ENCODE measurements at places on chromosomes 11 and 22.
A peak's percentile ranks its signal among the peaks of the same experiment; 100 is the strongest.

- no peak for DNase-seq
These were observed 44.0 kb downstream of the RPUSD4 start for GRCh38 chr11:126167488-126167887.

- DNase-seq: no peak
These were observed 18.7 kb upstream of the JHY start for GRCh38 chr11:122863704-122864326.

DNA sequence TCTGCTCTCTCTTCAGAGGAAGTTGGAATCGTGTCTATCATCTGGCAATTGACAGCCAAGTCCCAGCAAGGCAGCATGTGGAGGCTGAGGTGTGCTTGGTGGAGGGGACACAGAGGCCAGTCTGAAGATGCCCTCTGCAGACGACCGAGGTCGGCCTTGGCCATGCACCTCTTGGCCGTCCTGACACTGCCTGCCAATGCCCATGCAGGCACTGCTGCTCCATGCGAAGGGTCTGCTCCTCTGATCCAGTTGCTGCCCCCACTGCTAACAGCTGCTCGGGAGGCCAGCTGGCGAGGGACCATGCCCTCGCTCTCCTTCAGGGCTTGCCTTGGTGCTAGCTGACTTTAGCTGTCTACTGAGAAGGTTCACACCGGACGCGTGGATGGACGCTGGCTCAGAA lies 527.9 kb downstream of the OPCML start:
- no peak for DNase-seq

DNA sequence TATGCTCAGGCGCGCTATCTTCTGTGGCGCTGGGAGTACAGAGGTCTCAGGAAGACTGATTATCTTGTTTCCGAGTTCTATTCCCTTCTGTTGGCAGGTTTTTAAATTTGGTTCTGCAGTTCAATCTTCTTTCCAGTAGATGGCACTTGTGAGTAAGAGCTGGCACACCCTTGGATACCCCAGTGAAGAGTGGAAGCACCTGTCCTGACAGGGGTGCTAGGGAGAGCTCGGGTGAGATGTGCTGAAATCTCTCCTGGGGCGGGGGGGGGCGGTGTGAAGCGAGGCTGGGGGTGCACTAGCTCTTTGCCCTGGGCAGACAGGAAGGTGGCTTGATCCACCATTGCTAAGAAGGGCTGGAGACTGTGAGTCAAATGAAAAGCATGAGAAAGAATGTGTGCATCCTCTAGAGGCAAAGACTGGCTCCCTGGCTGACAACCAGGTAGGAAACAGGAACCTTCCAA lies 679.9 kb upstream of the CCDC179 start:
- DNase-seq: no peak

DNA sequence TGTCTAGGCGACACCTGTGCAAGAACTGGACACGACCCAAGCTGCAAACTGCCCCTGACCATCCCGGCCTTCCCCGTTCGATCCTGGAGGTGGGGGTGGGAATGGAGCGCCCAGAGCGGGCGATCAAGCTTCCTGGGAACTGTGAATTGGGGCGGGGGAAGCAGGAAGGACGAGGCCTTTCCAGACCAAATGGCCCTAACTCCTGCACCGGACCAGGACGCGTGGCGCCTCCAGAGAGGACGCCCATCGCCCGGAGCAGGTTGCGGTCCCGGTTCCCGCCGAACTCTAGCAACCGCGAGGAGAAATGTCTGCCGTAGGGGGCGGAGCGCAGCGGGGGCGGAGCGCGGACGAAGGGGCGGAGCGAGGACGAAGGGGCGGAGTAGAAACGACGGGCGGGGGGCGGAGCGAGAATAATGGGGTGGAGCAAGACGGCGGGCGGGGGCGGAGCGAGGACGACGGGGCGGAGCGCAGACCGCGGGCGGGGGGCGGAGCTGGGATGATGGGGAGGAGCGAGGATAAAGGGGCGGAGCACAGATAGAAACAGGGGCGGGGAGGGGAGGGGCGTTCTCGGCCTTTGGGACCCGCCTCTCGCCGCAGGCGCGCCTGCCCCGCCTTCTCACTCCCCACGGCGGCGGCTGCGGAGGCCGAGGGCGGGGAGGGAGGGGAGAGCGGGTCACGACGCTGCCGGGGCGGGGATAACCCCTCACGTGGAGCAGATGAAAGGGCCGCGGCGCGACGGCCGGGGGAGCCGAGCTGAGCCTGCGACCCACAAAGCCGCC lies at the start of gene ZNRF3:
ZNRF3 (plus strand) TSS at position 695 of the 779 bp plus-strand sequence. CDS start 195 bp downstream, outside the sequence.
- peak; percentile 83 for DNase-seq

DNA sequence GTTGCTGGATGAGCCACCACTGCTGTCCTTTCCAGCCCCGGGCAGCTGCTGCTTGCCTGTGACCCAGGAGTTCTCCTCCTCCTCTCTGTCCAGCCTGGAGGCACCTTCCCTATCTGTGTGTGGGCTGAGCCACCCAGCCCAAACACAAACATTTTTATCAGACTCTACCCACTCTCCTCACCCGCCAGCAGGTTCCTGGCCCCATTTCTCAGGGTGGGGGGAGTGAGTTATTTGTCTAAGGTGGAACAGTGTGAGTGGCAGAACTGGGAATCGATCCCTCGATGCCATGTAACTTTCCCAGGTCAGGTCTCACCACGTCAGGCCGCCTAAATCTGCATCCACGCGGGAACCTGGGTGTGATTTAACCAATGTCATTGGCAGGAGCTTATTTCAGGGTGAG lies 20.8 kb upstream of the SMIM38 start:
- DNase-seq: peak; percentile 12

GRCh38 chr22:40813912-40814315 lies 5.2 kb downstream of the SLC25A17 start:
- DNase-seq: no peak

GRCh38 chr22:44634426-44635321 lies 67.3 kb upstream of the PRR5 start:
- DNase-seq: no peak

DNA sequence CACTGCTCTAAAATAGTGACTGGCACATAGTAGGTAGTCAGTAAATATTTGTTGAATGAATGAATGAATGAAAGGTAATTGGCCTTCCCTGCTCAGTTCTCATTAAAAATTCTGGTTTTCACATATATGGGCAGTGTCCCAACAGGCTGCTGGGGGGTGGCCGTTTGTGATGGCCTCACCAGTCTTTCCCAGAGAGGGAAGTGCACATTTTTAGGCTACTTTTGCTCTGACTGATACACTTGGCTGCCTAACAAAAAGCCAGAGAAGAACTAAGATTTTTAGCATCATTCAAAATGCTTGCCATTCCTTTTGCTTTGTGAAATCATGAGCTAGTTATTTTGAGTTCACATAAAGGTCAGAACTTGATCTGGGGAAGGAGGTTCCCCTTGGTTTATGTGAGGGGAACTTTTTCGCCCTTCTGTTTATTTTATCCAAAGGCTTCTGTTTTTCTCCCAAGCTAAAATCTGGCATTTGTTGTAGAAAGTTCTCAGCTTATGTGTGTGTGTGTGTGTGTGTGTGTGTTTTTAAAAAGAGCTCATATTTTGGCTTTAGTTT lies 83.1 kb downstream of the PTPRJ start:
- no peak for DNase-seq

DNA sequence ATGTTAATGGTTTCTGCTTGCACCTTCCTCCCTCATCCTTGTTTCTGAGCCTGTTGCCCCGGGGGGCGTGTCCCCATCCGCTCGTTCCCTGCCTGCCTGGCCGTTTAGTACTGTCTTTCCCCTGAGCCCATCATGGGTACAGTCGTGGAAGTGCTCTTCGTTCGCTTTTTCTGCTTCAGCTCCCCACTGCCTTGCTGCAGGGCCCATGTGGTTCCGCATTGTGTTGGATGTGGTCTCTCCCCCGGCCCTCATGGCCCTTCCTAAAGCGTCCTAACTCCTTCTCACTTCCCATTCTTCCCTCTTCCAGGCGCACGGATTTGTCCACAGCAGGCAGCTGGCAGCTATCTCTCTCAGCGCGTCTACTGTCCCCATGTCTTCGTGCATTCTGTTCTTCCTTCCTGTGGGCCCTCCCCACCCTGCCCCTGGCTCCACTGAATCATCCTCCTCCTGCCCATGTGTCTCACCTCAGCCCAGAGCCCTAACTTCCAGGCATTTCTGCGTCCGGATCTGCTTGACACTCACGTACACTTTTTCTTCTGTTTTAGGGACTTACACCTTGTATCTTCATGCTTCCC lies 98.1 kb downstream of the ZBTB16 start:
- DNase-seq: no peak

- DNase-seq: no peak
These were observed 9.6 kb downstream of the BTG4 start for GRCh38 chr11:111502611-111503010.

DNA sequence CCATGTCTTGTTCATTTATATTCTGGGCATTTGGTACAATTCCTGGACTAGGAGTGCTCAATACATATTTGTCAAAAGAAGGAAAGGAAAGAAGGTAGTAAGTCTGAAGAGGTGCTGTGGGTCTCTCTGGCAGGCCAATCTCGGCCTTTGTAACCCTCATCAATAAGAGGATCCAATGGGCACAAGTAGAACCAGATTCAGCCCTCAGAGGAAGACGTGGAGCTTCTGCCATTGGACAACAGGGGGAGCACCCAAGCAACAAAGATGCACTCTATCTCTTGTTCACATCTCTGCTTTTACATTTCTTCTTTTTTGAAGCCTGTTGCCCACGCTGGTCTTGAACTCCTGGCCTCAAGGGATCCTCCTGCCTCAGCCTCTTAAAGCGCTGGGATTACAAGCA lies 2.2 kb upstream of the VPS11 start:
- DNase-seq: no peak

GRCh38 chr11:117833401-117833891 lies 8.9 kb upstream of the FXYD2 start:
- peak; percentile 28 for DNase-seq

DNA sequence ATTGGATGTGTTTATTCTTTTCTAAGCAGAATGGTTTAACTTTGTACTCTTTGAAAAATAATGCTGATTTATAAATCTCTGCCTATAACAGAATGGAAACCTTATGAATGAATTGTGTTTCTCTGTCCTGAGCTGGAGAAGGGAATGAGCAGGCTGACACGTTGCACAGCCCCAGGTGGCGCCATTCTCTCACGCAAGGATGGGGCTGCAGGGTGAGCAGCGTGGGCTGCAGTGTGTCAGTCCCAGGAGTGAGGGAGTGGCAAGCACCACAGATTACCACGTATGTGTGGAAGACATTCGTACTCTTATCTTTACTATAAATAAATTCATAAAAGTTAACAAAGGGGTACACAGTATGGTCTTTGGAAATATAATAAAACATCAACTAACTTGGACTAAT lies 33.4 kb downstream of the FDX1 start:
- DNase-seq: no peak

GRCh38 chr11:78037825-78038620 lies 14.9 kb upstream of the KCTD14 start:
- DNase-seq: no peak

- DNase-seq: no peak
These were observed 176.4 kb downstream of the KIRREL3 start for GRCh38 chr11:126824035-126824607.

- no peak for DNase-seq
These were observed 31.3 kb downstream of the ARRB1 start for GRCh38 chr11:75320046-75320618.
